ENCODE measurements at places on chromosomes 6 and 20.
A peak's percentile ranks its signal among the peaks of the same experiment; 100 is the strongest.

DNA sequence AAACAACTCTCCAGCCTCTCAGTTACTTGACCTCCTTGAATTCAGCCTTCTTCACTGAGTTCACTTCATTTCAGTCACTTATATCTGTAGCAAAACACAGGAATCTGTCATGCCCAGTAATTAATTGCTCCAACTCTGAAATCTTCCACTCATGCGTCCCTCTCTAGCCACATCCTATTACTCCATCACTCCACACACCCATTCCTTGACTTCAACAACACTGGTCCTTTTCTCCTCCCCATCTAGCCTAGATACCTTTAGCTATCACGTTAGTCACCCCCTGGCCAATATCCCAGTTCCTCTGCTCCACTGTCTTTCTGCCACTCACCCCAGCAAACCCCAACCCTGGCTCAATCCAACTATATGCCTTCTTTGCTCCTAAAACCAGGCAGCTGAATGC, 7.7 kb downstream of the ZHX3 start:
- DNase-seq: no peak

DNA sequence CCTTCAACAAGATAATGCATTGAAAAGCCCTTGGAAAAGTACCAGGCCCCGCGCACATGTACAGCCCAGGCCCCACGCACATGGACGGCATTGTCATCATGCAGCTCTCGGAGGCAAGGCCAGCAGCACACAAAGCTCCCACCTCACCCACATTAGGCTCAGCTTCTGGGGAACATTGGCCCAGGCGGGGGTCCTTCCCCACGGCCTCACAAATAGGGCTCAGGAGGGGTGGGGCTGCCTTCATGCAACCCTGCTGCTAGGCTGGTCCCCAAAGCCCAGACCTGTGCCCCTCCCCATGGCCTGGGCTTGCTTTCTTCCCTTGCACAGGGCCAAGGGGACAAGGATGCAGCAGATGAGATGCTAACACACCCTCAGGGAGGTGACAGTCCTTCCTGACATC, 26.7 kb downstream of the NPEPL1 start:
- no peak for DNase-seq

DNA sequence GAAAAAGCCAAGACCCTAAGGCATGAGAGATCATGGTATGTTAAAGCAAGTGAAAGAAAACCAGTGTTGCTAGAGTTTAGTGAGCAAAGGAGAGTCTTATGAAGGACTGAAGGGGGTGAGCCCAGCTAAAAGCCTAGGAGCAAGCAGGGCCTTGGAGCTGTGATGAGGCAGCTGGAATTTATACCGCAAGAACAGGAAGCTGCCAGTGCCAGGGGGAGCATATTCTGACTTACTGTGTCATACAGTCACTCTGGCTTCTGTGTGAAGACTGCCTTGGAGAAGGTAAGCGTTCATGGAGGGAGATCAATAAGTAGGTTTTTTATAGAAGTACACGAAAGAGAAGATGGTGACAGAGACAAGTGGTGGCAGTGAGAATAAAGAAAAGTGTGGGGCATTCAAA, 308.9 kb upstream of the THEMIS start:
- no peak for DNase-seq

DNA sequence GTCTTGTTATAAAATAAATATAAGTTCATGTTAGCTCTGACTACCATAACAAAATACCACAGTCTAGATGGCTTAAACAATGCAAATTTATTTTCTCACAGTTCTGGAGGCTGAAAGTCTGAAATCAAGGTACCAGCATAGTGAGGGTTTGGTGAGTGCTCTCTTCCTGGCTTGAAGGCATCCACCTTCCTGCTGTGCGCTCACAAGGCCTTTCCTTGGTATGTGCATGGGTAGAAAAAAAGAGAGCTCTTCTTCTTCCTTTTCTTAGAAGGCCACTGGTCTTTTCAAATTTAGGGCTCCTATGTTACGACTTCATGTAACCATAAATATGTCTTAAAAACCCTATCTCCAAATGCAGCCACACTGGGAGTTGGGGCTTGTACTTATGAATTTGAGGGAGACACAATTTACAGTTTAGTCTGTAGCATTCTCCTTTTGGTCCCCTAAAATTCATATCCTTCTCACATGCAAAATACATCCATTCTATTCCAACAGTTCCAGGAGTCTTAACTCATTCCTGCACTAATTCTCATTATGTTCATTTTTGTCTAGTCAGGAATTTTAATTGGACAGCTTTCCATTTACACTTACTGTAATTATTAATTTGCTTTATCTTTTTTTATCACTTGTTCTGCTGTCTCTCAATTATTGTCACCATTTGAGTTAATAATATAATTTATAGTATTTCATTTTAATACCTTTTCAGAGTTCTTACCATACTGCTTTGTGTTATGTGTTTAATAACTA, 381.9 kb upstream of the EPHA7 start:
- DNase-seq: no peak

GRCh38 chr20:15900443-15900842, 672.8 kb downstream of the KIF16B start:
- no peak for DNase-seq

DNA sequence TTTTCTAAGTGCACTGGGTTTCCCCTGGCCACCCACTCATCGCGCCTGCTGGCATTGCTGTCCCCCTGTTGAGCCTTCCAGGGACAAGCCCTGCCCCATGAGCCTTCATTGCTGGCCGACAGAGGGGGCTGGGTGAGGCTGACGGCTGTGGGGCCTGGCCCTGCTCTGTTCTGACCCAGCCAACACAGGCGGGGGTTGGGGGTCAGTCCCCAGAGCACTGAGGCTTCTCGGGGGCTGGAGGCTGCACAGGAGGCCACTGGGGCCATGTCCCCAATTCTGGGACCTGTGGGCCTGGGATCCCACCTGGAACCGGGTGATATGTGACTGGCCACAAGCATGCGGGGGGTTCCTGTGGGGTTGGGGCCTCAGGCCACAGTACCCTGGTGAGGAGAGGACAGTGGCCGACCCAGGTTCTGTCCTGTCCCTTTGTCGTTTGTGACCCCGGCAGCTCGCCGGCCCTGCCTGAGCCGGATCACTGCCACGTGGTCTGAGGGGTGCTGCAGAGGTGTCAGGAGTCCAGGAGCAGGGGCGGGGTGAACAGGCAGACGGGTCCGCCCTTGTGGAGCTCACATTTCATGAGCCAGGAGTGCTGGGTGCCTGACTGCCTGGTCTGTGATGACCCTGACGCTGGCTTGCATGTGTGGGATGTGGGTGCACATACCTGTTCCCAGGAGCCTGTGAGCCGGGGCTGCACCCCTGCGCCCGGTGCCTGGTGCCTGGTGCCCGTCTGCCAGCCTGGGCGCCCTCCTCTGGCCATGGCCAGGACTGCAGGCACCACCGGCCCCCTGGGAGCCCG, 2.1 kb upstream of the COL20A1 start:
- DNase-seq: peak; percentile 74

- no peak for DNase-seq
Measured at GRCh38 chr6:40832691-40833090, 206.3 kb downstream of the UNC5CL start.

- DNase-seq: no peak
Measured at GRCh38 chr20:22232473-22232872, 351.9 kb downstream of the FOXA2 start.

DNA sequence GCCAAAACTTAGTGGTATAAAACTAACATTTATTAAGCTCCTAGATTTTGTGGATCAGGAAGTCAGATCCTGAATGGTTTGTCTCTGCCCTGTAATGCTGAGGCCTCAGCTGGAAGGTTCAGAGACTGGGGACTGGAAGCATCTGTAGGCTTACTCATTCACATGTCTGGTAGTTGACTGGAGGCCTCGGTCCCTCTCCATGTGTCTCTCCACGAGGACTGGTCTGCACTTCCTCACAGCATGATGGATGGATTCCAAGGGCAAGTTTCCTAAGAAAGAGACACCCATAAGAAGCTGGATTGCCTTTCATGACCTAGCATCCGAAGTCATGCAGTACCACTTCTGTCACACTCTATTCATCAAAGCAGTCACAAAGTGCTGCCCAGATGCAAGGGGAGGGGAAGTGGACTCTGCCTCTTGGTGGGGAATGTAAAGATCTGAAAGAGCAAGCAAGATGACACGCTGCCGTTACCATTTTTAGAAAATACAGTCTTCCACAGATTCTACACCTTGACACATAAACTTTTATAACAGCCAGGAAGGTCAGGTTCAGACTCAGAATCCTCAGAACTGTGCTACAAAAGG, 17.2 kb upstream of the MDGA1 start:
- no peak for DNase-seq
